Neural progenitor cell (in vitro differentiated cells): ENCODE measurements at places on chromosomes 4 and X.

- no peak for DNase-seq
Measured at GRCh38 chr4:61556277-61556676, 356.2 kb downstream of the ADGRL3 start.

- peak; percentile 58 for DNase-seq
Measured at GRCh38 chr4:17511509-17511949, 361 bp downstream of the QDPR start.

GRCh38 chr4:13731019-13731418 lies 103.5 kb upstream of the BOD1L1 start:
- no peak for DNase-seq

DNA sequence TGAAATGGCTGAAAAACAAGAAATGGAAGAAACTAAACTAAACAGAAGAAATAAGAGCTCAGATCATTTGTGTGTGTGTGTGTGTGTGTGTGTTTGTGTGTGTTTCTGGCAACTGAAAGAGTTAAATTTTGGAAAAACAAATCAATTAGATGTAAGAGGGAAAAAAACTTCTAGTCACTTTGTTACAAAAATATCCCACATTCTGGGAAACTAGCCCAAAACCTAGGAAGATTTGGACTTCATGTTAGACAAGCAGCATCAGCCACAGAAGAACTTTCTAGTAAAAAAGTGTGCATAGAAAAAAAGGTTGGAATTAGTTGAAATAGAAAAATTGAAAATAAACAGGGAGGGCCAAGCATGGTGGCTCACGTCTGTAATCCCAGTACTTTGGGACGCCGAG lies 111.6 kb upstream of the PRKG2 start:
- DNase-seq, result no peak

DNA sequence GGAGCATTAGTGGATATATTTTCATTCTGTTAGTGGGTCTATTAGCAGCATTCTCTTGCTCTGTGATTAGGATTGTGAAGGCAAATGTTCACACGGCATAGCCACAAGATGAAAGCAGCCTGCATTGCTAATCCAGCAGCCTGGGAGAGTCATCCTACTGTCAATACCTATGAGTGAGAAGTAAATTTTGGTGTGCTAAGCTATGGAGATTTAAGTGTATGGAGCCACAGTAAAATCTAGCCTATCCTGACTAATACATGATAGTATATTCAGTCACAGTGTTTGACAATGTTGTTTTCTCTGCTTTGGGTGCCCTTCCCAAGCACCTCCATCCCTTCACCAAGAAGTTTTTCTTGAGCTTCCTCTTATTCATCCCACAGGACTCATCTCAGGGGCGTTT lies 47.2 kb upstream of the TMPRSS11F start:
- no peak for DNase-seq

GRCh38 chr4:44535981-44536380 lies 87.4 kb upstream of the KCTD8 start:
- DNase-seq, result no peak

- no peak for DNase-seq
Measured at GRCh38 chr4:52915191-52915590, 53.1 kb downstream of the RASL11B start.

GRCh38 chr4:79296768-79297428 lies 29.0 kb downstream of the NAA11 start:
- no peak for DNase-seq

GRCh38 chr4:91325495-91325894 lies 978.3 kb upstream of the GRID2 start:
- no peak for DNase-seq

DNA sequence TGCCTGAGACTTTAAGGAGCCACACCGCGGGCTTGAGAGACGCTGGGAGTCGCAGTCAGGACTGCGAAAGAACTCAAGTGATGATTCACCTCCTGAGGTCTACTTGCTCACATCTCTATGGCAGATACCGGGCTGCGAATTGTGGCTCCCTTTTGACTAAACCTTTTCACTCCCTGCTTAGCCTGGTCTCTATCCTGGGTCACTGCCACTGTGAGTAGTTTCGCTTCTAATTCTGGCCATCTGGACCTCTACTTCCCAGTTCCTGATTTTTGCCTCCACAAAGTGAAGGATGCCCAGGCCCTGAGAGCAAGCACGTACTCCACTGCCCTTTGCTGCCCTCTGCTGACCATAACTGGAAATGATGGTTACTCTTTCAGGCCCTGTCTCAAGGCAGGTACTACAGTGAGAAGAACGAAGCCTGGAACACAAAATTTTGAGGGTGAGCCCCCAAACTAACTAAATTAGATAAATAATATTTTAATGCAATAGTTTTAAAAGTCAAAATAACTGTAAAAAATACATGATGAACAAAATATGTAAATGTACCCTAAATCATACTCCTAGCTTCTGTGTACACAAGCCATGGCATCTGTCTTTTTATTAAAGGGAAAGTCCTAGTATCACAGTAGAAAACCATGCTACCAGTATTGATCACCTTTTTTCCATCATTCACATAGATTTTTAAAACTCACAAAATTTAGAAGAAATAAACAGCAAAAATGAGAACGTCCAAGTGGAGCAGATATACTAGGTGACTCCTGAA lies 16.7 kb downstream of the MAD2L1 start:
- DNase-seq, result peak; percentile 76

DNA sequence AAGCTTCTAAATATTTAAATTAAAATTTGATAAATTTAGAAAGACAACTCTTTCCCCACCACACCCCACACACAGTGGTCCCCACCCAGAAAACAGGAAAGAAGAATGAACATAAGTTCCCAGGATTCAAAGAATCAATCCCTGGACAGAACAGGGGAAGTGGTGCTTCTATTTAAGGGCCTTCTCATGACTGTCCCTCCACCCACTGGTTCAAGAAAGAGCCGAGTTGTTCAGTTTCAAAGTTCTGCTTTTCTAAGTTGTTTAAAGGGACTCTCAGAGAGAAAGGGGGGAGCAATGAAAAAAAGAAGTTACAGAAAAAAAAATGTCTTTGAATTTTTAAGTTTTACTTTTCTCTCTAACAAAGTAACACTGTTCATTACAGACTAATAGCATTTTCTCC lies 195.8 kb downstream of the PDGFC start:
- DNase-seq, result no peak

- no peak for DNase-seq
Measured at GRCh38 chr4:121182296-121182695, 18.2 kb upstream of the TNIP3 start.

DNA sequence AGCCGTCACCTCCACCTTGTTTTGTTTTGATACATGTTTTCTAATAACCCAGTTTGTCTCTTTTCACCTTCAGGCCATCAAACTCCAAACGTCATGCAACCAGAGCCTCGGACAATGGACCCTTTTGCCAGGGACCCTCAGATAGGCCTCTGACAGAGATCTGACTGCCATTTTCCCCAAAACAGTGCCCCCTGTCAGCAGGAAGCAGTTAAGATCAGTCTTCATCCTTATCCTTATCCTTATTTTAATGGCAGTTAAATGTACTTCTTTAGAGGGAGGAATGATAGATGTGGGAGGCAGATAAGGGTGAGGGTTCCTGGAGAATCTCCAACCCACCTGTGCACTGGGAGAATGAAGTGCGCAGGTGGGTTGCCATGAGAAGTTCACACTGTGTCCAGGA lies 135.7 kb downstream of the ANAPC10 start:
- no peak for DNase-seq

GRCh38 chr4:181202240-181202639 lies 1041.0 kb upstream of the TENM3 start:
- no peak for DNase-seq

DNA sequence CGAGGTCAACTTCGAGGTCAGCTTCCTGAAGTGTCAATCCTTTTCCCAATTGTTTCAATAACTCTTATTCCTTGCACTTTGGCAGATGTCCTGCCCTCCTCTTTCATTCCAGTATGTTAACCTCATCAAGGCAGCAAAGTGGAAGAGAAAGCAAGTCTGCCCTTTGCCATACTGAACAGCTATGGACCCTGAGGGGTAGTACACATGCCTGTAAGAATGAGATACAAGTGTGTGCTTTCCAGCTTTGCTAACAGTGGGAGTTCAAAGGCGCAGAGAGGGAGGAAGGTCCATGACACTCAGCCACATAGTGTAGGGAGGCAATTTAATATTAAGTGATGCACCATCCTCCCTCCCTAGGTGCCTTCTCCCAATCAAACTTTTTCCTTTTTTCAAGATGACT lies 96.4 kb upstream of the ZCCHC13 start:
- no peak for DNase-seq
